ENCODE measurements at places on chromosomes 11 and 22.
A peak's percentile ranks its signal among the peaks of the same experiment; 100 is the strongest.

GRCh38 chr22:24516301-24516737 is 21.2 kb downstream of the UPB1 start:
- peak; percentile 61 for DNase-seq

DNA sequence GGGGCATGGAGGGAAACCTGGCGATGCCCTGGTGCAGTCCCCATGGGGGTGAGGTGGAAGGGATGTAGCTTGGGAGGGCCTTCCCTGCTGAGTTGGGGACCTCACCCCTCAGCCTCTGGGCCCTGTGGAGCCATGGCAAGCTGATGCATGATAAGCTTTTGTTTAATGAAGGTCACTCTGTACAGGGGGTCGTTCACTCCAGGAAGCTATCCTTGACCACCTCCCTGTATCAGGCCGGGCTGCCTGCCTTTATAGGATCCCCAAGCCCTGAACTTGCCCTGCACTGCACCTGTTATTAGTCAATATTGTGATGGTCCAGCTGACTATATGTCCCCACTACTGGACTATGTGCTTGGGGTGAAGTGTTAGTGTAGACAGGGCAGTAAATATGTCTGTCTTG is 49.7 kb upstream of the MYEOV start:
- no peak for DNase-seq

- no peak for DNase-seq
These were observed 230.6 kb upstream of the NCAM1 start for GRCh38 chr11:112730591-112730990.

- no peak for DNase-seq
These were observed 184.9 kb downstream of the CASP12 start for GRCh38 chr11:104713401-104713800.

GRCh38 chr11:121340032-121340580 is 47.5 kb downstream of the SC5D start:
- DNase-seq: no peak

GRCh38 chr11:46302866-46303265 is 25.4 kb downstream of the CREB3L1 start:
- DNase-seq: no peak

- no peak for DNase-seq
These were observed 22.3 kb downstream of the EIF4G2 start for GRCh38 chr11:10786451-10786850.

DNA sequence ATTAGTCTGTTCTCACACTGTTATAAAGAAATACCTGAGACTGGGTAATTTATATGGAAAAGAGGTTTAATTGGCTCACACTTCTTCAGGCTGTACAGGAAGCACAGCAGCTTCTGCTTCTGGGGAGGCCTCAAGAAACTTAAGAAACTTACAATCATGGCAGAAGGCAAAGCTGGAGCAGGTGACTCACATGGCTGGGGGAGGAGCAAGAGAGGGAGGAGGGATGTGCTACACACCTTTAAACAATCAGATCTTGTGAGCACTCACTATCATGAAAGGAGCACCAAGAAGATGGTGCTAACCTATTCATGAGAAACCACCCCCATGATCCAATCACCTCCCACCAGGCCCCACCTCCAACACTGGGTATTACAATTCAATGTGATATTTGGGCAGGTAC is 381.6 kb downstream of the ETS1 start:
- DNase-seq: no peak

GRCh38 chr11:82826526-82826925 is 73.7 kb downstream of the PRCP start:
- no peak for DNase-seq

- no peak for DNase-seq
These were observed 49.8 kb upstream of the LMO2 start for GRCh38 chr11:33941637-33942160.

- DNase-seq: no peak
These were observed 81.4 kb downstream of the PPP6R3 start for GRCh38 chr11:68541991-68542390.

DNA sequence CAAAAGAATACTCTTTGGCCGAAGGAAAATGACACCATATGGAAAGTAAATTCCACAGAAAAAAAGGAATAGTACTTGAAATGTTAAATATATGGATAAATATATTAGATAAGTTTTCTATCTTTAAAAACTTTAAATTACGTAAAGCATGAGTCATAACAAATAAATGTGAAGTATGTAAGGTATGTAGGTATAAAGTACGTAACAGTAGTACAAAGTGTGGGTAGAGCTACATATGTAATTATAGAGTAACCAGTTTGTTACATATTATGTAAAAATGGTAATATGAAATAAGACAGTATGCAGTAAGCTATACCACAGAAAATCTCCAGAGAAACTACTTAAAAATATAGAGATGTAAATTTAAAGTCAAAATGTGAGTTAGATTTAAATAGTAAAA is 582.3 kb upstream of the CHORDC1 start:
- DNase-seq: peak; percentile 45

DNA sequence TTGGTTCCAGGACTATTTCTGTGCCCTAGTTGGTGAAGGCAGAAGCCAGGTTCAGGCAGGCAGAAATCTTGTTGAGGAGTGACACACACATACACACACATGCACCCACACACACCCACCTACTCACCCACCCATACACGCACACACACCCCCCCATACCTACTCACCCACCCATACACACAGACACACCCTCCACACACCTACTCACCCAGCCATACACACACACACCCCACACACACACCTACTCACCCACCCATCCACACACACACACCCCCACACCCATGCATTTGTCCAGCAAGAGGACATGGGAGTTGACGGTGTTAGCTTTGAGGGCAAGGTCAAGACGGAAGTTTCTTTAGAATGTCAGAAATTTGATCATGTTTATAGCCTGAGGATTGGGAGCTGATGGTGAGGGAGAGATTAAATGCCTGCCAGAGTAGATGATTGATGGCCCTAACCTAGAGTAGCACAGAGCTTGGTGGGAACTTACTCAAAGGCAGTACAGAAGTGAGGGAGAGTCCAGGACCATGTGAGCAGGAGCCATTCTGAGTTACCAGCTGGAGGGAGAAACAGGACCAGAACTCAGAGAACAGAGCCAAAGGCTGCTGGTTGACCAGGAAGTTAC is 68.9 kb downstream of the CYB5R2 start:
- DNase-seq: peak; percentile 17

- no peak for DNase-seq
These were observed 183.9 kb downstream of the CEP164 start for GRCh38 chr11:117511483-117511930.

GRCh38 chr11:88213406-88213805 is 38.2 kb upstream of the RAB38 start:
- DNase-seq: no peak

DNA sequence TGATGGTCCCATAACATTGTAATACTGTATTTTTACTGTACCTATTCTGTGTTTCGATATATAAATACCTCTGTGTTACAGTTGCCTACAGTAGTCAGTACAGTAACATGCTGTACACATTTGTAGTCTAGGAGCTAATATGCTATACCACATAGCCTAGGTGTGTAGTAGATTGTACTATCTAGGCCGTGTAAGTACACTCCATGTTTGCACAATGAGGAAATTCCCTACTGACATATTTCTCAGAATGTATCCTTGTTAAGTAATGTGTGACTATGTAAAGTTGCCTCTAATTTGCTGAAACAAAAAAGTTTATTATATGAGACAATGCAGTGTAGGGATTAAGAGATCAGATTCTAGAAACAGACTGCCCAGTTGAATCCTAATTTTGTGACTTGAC is 21.3 kb downstream of the CAPRIN1 start:
- no peak for DNase-seq

DNA sequence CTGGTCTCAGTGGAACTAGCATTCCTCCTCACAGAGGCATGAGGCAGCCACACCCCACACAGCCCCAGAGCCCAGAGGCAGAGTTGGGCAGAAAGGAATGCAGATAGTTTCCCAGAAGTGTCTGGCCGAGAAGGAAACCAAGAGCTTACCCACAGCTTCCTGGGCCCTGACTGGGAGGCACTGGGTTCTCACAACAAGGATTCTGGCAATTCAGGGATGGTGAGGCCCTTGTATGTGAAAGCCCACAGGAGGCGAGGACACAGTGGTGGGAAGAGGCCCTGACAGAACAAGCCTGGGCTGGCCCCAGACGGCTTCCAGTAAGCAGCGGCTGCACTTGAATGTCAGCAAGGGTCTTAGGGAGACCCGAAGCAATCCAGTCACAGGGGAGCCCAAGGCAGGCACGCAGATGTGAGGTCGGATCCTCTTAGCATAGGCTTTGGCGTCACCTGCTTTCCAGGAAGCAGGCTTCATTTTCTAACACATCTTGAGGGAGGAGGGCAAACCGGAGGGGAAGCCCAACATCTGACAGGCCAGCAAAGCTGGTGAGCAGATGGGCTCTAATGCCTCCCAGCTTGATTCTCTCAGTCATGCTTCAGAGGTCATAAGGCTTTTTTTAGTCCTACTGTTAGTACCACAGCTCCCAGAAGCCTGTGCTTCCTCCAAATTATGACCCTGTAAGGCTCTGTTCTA is 78.3 kb upstream of the AKIP1 start:
- DNase-seq: peak; percentile 57

DNA sequence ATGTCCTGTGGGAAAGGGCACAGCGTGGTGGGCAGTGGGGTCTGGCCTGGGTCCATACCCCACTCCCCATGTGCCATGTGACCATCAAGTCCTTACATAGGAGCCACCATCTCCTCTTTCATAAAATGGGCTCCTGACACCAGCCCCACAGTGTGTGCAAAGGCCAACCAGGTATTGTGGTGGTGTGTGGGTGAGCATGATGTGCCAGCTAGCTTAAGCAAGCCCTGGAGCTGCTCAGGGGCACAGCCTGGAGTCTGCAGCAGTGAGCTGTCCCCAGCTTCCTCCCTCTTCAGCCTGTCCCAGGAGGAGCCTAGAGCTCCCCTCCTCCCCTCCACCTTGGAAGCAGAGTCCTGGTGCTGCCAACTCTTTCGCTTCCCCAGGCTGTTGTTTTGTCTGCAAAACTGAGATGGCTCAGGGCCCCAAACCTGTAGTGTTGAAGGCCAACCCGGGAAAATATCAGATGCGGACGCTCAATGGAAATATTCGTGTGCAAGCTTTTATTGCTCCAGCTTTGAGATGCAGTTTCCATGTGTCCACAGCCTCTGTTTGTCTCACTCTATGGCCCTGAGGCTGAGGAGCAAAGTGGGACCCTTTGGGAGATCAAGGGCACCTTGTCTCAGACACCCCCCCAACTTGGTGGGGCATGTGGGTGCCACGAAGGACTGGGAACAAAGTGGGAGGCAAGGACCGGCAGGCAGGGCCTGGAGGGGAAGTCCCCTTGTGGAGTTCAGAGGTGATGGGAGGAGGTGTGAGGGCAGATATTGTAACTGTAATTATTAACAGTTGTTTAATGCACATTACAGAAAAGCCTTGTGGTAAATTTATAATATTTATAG is 92.6 kb downstream of the CTTN start:
- no peak for DNase-seq

GRCh38 chr22:35868938-35869337 is 151.3 kb downstream of the APOL5 start:
- no peak for DNase-seq

DNA sequence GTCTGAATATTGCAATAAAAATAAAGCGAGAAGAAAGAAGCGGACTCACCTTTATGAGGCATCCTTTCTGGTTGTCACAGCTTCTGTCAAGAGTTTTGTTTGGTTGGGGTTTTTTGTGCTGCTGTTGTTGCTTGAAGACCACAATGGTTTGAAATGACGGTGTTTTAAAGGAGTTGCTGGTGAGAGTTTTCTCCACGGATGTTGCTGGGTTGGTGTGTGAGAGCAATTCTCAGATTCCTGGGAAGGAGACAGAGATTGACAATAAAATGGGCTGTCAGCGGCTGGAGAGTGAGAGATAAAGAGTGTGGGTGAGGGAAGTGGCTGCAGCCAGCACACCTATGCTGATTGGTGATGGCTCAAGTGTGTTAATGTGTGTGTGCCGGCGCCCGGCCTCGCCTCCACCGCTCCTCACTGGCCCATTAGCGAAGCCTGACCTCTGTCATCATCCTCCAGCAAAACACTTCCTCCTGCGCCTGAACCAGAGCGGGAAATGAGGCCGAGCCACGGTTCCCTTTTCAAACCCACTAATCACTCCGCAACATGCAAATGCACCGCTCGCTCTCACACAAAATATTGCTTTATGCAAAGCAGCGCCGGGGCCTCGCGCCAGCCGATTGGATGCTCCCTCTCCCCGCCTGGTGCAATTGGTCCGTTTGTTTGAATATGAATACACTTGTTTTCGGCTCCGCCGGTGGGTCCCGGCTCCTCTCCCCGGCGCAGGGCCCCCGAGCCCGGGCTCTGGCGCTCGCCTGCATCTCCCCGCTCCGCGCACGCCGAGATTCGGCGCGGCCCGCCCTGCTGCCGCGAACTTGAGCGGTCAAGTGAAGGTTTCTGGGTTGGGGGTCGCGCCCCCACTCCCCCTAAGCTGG is at the start of gene PAX6:
TSS of gene PAX6 (minus strand) at position 544 of the 869 bp plus-strand sequence. CDS start 4,911 bp downstream, outside the sequence.
- DNase-seq: peak; percentile 70

DNA sequence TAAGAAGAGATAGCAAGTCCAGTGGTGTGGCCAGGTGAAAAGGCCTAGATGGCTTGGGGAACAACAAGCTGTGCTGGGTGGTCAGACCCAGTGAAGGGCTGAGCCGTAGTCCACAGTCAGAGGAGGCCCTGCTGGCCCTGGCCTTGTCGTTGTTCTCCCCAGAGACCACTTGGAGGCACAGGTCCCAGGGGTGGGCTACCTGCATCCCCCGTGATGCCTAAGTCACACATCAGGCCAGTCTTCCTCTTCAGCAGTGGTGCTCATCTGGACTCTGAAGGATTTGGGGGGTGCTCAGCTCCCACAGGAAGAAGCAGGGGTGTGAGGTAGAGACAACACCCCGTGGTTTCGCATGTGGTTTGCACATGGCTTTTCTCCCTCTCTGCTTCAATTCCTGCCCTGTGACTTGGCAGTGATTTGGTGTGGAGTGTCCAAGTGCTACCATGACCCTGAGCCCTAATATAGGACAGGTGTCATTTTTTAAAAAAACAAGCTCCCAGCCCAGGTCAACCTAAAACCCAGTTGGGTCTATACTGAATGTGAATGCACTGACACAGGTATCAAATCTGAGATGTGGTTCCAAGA is 51.0 kb downstream of the ALX4 start:
- DNase-seq: no peak

DNA sequence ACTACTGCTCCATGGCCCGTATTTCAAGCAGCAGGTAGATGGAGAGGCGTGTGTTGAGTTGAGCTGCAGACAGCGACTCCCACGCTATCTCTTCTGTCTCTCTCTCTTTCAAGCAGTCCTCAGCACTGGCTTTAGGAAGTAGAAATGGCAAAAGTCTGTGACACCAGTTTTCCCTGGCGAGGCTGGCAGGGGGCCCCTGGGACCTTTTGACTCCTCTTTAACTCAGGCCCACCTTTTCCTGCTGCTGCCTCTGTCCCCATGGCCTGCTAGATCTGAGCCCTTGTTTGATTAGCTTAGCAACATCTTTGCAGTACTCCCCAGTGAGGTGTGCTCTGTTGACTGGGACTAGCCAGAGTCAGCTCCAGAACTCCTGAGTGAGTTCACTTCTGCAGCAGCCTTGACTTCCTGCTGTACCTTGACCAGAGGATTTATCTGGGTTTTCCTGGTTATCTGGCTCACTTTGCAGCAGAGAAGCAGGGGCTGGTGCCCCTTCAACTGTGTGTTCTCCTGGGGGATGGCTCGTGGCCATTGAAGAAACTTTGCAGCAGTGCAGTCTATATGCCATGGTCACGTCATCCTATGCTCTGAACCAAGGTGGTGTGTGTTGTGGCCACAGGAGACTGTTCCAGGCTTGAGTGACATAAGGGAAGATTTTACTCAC is 183.9 kb downstream of the DBX1 start:
- no peak for DNase-seq

- DNase-seq: no peak
These were observed 108.0 kb downstream of the PARVA start for GRCh38 chr11:12485328-12485727.
